ENCODE measurements at places on chromosomes 4 and X. TPM values are rescaled to one million over a fixed set of nuclear protein-coding genes. Genes with fewer than 3 reads are reported as not detected.
A peak's percentile ranks its signal among the peaks of the same experiment; 100 is the strongest.

The SPINK2 gene
- total RNA-seq, result not detected

The GIMD1 gene
- not detected for total RNA-seq

The ABLIM2 gene
- 0.66 TPM for total RNA-seq

The ADGRG4 gene
- total RNA-seq, result not detected

The FGA gene
- not detected for total RNA-seq

The HSFX3 gene
- total RNA-seq, result not detected

The KCTD8 gene
- total RNA-seq, result not detected

The RAB9B gene
- total RNA-seq, result 0.77 TPM

The SFRP2 gene
- 1.8 TPM for total RNA-seq

The USP17L22 gene
- total RNA-seq, result not detected

The ZFP92 gene
- 0.17 TPM for total RNA-seq

DNA sequence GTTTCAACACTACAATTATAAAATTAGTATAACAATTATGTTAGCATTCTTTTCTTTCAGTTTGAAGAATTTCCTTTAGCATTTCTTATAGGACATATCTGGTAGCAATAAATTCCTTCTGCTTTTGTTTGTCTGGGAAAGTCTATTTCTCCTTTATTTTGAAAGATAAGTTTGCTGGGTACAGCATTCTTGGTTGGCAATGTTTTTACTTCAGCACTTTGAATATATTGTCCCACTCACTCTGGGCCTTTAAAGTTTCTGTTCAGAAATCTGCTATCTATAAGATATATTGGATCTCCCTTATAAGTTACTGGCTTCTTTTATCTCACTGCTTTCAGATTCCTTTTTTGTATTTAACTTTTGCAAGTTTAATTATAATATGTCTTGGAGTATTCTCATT lies 222.1 kb downstream of the PARM1 start:
- no peak for DNase-seq
- no peaks in the 10 kb centered on the region for H3K27me3 ChIP-seq
- H3K4me1 ChIP-seq, result no peaks in the 10 kb centered on the region
- H3K4me3 ChIP-seq, result no peak overlapping the region
- H3K27ac ChIP-seq, result no peak overlapping the region

- no peak overlapping the region for H3K27ac ChIP-seq
- no peak for DNase-seq
- no peak overlapping the region for H3K4me3 ChIP-seq
These were observed 42.8 kb downstream of the TENM3 start for GRCh38 chr4:182286035-182286434.

- H3K36me3 ChIP-seq, result no peaks in the 10 kb centered on the region
- no peak overlapping the region for H3K4me3 ChIP-seq
These were observed 42.1 kb upstream of the MAGEA4 start for GRCh38 chrX:151870602-151871001.

GRCh38 chrX:100995469-100995868 lies 26.0 kb downstream of the ARL13A start:
- no peaks in the 10 kb centered on the region for H3K27me3 ChIP-seq
- H3K4me3 ChIP-seq, result no peak overlapping the region
- peak overlapping the region; percentile 51 for H3K27ac ChIP-seq
- DNase-seq, result peak; percentile 56
- no peaks in the 10 kb centered on the region for H3K4me1 ChIP-seq

- H3K4me1 ChIP-seq, result no peaks in the 10 kb centered on the region
- DNase-seq, result no peak
These were observed 60.2 kb upstream of the HPGD start for GRCh38 chr4:174582463-174582862.

DNA sequence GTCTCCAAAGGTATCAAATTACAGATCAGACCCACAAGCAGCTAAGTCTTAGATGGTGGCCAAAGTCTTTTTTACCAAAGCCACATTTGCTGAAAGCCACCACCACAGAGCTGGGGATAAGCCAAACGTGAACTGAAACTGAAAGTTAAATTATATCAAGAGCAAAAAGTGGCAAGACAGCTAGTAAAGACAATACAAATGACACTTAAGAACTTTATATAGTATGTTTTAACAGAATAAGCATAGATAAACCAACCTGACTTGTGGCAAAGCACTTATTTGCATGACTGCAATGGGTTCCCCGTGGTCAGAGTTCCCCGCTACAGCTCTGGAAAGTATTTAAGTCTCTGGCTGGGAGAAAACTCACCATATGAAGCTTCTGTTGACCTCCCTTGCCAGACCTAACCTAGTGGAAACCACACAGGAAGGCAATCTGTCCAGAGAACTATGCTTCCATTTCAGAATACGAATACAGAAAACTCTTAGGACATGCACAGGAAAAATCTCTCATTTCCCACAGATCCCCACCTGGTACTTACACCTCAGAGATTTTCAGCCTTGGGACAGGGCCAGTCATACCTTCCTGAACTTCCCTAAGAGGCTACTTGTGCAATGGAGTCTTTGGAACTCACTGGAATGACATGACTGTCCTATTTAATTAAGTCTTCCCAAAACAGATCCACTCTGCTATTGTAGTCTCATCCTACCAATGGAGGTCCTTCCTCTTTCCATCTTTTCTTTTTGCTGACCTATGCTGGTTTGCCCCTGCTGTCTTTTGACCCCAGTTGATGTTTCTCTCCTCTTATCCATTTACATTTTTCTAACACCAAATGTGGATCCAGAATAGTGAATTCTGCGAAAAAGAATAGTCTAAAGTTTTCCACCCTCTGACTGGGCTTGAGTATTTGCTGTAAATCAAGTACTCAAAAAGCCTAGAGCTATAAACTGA lies 225.1 kb downstream of the NR3C2 start:
- H3K4me1 ChIP-seq, result no peaks in the 10 kb centered on the region
- H3K36me3 ChIP-seq, result no peaks in the 10 kb centered on the region
- no peak overlapping the region for H3K4me3 ChIP-seq
- no peak overlapping the region for H3K27ac ChIP-seq
- no peaks in the 10 kb centered on the region for H3K27me3 ChIP-seq
- peak; percentile 3 for DNase-seq

DNA sequence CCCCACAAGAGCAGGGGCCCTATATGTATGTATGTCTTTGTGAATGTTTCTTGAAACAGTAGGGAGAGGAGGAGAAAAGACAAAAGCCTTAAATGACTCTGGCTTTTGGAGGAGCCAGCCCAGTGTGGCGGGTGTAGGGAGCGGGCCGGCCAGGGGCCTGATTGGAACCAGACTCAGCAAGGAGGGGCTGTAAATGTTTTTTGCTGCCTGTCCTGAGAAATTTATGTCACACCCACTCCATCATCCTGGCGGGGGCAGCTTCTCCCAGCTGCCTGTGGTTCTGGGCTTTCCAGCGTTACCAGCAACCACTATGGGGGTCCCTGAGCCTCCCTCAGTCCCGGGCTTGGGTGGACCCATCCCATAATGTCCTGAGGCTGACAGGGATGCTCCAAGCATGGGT lies 130.8 kb downstream of the PJA1 start:
- H3K27me3 ChIP-seq, result no peaks in the 10 kb centered on the region
- no peaks in the 10 kb centered on the region for H3K4me1 ChIP-seq
- H3K27ac ChIP-seq, result no peak overlapping the region
- no peaks in the 10 kb centered on the region for H3K36me3 ChIP-seq

DNA sequence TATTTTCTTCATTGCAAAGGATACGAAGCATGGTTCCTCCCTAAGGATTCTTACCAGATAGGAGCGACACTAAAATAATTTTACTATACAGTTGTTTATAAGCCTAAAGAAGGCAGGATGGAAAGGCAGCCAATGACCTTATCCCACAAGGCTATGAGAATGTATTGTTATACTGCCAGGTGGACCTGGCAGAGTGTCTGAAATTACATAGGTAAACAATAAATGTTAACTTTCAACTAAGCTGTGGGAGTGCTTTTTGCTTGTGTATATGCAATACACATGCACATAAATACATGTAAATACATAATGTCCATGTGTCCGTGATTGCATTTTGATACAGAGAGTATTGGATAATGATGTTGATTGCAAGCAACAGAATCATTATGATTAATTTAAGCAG lies 850.6 kb downstream of the CENPC start:
- no peak for DNase-seq
- no peaks in the 10 kb centered on the region for H3K36me3 ChIP-seq
- H3K4me1 ChIP-seq, result no peaks in the 10 kb centered on the region
- H3K4me3 ChIP-seq, result no peak overlapping the region

DNA sequence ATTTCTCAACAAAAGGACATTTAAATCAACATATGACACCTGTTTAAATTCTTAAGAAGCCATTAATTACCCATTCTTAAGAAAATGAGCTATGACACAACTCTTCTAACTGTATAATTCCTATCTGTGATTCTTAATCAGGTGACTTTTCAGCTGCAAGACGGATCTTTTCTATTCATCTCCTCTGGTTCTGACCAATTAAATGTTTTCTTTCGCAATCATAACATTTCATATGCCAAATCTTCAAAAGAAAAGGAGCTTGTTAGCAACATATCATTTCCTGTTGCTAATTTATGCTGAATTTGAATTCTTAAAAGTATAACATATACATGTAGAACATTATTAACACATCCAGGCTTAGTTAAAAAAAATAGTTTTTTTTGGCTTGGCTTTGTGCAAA lies 62.5 kb downstream of the SEL1L3 start:
- DNase-seq, result no peak
- no peaks in the 10 kb centered on the region for H3K27me3 ChIP-seq
- no peaks in the 10 kb centered on the region for H3K36me3 ChIP-seq
- peaks cover 6% of the 10 kb centered on the region for H3K4me1 ChIP-seq
- no peak overlapping the region for H3K4me3 ChIP-seq

DNA sequence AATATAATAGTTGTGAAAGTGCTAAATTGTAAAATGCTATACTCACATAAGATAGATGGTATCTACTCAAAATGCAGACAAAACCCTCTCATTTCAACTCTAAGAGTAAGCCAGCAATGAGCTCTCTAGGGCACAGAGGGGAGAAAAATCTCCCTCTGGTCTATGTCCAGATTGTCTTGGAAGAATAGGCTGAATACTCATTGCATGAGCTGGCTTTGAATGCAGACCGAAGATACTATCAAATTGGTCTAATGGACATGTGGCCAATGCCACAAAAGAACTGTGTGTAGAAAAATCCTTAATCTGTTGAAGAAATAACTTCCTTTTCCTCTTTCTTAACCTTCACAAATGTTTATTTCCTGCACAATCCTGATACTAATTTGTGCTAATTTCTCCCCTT lies 3.5 kb downstream of the ZXDA start:
- DNase-seq, result peak; percentile 80
- H3K4me3 ChIP-seq, result peak overlapping the region; percentile 29
- H3K4me1 ChIP-seq, result no peaks in the 10 kb centered on the region
- H3K27ac ChIP-seq, result no peak overlapping the region
- H3K27me3 ChIP-seq, result no peaks in the 10 kb centered on the region
- H3K36me3 ChIP-seq, result no peaks in the 10 kb centered on the region

DNA sequence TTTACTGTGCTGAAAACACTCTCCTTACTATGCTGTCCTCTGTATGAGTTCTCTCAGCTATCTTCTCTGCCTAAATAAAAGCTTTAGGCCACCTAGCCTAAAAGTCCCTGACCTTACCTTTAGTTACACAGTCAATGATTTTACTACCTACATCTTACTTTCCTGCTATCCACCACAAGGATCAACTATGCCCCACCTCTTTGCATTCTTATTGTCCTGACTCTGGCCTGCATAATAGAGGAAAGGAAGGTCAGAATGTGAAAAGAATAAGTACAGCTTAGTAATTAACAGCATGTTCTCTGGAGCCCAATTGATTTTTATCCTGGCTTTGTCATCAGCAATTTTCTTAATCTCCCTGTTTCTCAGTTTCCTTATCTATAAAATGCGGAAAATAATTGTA lies 1257.8 kb downstream of the RPA4 start:
- DNase-seq, result no peak
- H3K4me1 ChIP-seq, result no peaks in the 10 kb centered on the region
- no peaks in the 10 kb centered on the region for H3K27me3 ChIP-seq

- no peaks in the 10 kb centered on the region for H3K36me3 ChIP-seq
- H3K27me3 ChIP-seq, result no peaks in the 10 kb centered on the region
- H3K27ac ChIP-seq, result no peak overlapping the region
- H3K4me3 ChIP-seq, result no peak overlapping the region
These were observed 375.4 kb downstream of the ZNF674 start for GRCh38 chrX:46169808-46170207.

GRCh38 chrX:13092455-13092941 lies 48.1 kb upstream of the FAM9C start:
- H3K27me3 ChIP-seq, result no peaks in the 10 kb centered on the region
- H3K36me3 ChIP-seq, result no peaks in the 10 kb centered on the region
- H3K4me1 ChIP-seq, result no peaks in the 10 kb centered on the region
- H3K4me3 ChIP-seq, result no peak overlapping the region
- no peak for DNase-seq

- DNase-seq, result no peak
- no peaks in the 10 kb centered on the region for H3K4me1 ChIP-seq
- H3K4me3 ChIP-seq, result no peak overlapping the region
- no peaks in the 10 kb centered on the region for H3K36me3 ChIP-seq
- H3K27me3 ChIP-seq, result no peaks in the 10 kb centered on the region
These were observed 46.1 kb upstream of the LNX1 start for GRCh38 chr4:53637348-53637747.

GRCh38 chr4:94933799-94934198 lies 176.0 kb downstream of the BMPR1B start:
- peaks cover 3% of the 10 kb centered on the region for H3K4me1 ChIP-seq
- no peak for DNase-seq
- no peaks in the 10 kb centered on the region for H3K27me3 ChIP-seq
- H3K27ac ChIP-seq, result no peak overlapping the region

DNA sequence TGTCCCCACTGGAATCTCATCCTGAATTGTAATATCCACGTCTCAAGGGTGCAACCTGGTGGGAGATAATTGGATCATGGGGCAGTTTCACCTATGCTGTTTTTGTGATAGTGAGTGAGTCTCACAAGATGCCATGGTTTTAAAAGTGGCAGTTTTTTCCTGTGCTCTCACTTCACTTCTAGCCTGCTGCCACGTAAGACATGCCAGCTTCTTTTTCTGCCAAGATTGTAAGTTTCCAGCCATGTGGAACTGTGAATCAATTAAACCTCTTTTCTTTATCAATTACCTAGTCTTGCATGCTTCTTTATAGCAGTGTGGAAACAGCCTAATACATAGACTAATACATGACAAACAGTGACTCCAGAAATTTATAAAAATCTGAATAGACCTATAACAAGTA lies 1131.8 kb downstream of the PCDH7 start:
- no peak overlapping the region for H3K27ac ChIP-seq
- DNase-seq, result no peak
- no peaks in the 10 kb centered on the region for H3K4me1 ChIP-seq
- H3K36me3 ChIP-seq, result no peaks in the 10 kb centered on the region

- H3K4me3 ChIP-seq, result no peak overlapping the region
- no peak overlapping the region for H3K27ac ChIP-seq
- no peak for DNase-seq
- H3K36me3 ChIP-seq, result no peaks in the 10 kb centered on the region
- no peaks in the 10 kb centered on the region for H3K4me1 ChIP-seq
These were observed 277.3 kb upstream of the TRPC5 start for GRCh38 chrX:112359906-112360305.

GRCh38 chr4:152063621-152064240 lies 302.9 kb upstream of the GATB start:
- H3K36me3 ChIP-seq, result no peaks in the 10 kb centered on the region
- no peaks in the 10 kb centered on the region for H3K27me3 ChIP-seq
- no peak overlapping the region for H3K4me3 ChIP-seq
- no peak overlapping the region for H3K27ac ChIP-seq
- peak; percentile 18 for DNase-seq
